ENCODE measurements at places on chromosomes 2 and 18.

GRCh38 chr2:235749771-235750160 lies 255.9 kb downstream of the AGAP1 start:
- no peak for DNase-seq

DNA sequence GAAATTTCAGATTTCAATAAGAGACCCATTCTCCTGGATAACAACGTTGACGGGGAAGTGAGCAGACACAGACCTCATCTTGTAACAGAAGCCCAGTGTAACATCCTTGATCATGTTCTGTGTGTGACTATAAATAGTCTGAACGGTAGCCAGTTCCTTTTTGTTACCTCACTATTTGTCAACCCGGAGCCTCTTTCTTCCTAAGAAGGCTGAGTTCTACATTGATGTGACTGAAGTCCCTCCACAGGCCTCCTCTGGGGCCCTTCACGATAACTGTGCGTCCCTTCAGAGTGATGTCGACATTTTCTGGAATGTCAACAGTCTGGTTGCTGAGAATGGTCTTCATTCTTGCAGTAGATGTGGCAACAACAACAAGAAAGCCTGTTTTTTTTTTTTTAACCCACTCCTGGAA lies 6.3 kb upstream of the PLEKHM3 start:
- peak; percentile 47 for DNase-seq

DNA sequence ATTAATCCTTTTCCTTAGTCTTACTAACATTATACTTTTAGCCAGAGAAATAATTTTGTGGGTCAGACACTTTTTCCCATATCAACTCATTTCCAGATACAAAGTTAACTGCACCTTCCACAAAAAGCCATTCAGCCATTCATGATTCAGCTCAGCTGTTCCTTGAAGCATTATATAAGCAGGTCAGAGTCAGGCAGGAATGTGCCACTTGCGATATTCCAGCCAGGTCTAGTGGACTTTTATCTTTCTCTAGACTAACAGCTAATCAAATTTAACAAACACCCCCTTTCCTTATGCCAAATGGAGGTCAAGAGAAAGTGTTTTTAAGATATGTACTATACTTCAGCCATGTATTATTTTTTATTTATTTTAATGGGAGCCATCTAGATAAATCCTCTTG lies 75.6 kb upstream of the EPB41L3 start:
- DNase-seq, result no peak

DNA sequence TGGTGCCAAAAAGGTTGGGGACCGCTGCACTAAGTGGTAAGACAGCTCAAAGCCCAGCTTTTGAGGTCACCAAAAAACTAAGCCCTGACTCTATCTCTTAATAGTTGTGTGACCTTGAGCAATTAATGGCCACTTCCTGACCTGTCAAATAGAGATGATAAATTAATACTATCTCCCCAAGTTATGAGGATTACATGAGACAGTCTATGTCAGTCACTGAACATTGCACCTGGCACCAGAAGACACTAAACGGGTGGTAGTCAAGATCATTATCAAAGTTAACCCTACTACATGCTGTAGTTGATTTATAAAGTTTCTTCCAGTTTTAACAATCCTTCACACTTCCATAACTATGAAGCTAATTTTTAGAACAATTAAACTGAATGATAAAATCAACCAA lies 36.5 kb downstream of the STPG4 start:
- DNase-seq, result no peak

DNA sequence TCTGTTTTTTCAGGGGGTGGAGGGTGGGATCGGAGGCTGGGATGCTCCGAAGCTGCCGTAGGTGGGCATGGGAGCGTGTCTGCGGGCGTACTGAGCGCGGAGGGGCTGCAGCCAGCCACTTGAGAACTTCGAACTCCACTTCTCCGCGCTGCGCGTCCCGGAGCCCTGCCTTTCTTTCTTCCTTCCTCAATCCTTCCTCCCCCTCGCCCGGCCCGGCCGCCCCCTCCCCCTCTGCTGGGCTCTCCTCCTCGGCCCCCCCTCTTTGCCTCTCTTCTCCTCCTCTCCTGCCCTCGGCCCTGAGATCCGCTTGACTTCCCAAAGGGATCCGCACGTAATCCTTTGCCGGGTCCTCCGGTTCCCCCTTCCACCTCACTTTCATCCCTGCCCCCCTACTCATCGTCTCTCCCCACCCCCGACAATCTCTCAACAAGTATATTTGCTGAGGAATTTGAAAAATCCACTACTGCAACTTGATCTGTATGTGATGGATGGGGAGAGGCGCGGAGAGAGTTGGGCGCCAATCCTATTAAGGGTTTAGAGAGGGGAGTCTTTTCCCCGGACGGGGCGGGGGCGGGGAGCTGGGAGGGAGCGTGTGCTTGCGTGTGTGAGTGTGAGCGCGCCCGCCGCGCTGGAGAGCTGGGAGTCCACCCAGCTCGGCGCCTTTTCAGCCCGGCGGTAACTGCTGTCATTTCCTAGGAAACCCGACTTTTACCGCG lies 1.1 kb downstream of the GLI2 start:
- peak; percentile 92 for DNase-seq

DNA sequence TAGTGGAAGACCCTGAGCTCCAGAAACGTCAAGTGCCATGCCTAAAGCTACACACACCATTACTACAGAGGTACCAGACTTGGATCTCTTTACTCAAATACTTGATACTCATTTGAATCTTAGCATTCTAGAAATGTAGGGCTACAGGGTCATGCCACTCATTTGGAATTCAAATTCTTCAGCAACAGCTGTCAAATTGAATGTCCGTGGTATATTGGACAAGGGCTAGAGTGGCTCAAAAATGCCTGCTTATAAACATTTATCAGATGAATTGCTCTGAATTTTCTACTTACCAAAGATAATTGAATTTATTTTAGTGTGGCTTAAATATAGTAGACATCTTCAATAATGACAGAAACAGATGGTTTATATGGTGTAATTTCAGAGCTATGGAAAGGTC lies 669.7 kb downstream of the SLC4A3 start:
- no peak for DNase-seq

- no peak for DNase-seq
Observed at GRCh38 chr2:109102588-109103233, 26.3 kb upstream of the SH3RF3 start.

- no peak for DNase-seq
Observed at GRCh38 chr2:240129731-240130392, 6.2 kb downstream of the COPS9 start.

DNA sequence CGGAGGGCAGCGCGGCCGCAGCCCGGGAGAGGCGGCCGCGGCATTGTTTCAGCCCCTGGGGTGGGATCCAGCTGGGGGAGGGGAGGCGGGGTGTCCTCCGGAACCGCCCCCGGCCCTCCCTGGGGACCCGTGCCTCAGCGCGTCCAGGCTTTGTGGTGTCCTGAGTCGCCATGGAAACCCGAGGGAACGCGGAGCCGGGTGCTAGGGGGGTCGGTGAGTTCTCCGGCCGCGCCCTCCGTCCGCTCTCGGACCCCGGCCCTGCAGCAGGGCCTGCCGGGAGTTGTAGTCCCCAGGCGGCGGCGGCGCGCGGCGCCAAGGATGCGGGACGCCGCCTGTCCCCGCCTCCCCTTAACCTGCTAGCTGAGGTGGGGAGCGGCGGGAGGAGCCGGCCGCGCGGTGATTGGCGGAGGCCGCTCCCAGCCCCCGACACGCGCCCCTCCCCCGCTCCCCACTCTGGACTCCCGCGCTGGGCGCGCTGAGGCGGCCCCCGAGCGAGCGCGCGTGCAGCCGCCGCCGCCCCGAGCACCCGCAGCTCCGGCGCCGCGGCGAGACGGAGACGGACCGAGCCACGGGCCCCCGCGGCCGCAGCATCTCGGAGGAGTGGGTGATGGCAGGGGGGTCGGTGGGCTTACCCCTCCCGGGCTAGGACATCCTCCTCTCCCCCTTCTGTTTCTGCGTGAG lies at the start of gene DPYSL5:
Gene DPYSL5, plus strand, starts transcription at position 478 of the 681 bp plus-strand sequence. CDS start 50,368 bp downstream, outside the sequence.
- no peak for DNase-seq

Data from iris pigment epithelial cell (primary cell).